ENCODE measurements at places on chromosomes 16 and 17. TPM values are rescaled to one million over a fixed set of nuclear protein-coding genes. Genes with fewer than 3 reads are reported as not detected.

Gene CCL4L2
- not detected for polyA plus RNA-seq

- DNase-seq: no peak
- no peaks in the 10 kb centered on the region for H3K27me3 ChIP-seq
- H3K36me3 ChIP-seq: no peaks in the 10 kb centered on the region
- H3K4me3 ChIP-seq: no peak overlapping the region
- peaks cover 8% of the 10 kb centered on the region for H3K4me1 ChIP-seq
Measured at GRCh38 chr16:85249418-85250146, 137.3 kb upstream of the CIBAR2 start.

Gene GPT2
- polyA plus RNA-seq: 35.4 TPM

Gene CETP
- polyA plus RNA-seq: 0.49 TPM

DNA sequence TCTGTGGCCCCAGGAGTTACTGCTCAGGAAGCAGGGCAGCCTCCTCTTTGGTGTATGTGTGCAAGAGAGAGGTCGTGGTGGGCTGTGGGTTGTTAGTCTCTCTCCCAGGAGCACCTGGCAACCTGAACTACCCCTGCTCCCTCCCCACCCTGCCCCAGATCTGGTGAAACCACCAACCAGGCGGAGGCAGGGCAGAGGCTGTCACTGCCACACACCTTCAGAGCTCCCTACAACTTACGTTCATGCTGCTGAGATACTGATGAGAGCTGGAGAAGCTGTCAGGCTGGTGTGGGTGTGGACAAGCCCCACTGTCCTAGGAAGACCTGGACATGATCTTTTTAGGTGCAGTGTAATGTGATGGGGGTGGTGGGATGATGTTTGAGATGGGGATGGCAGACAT, 24.3 kb downstream of the GOSR2 start:
- no peak overlapping the region for H3K4me3 ChIP-seq
- H3K4me1 ChIP-seq: peaks cover 8% of the 10 kb centered on the region
- no peak for DNase-seq
- no peaks in the 10 kb centered on the region for H3K27me3 ChIP-seq
- H3K36me3 ChIP-seq: no peaks in the 10 kb centered on the region

Gene AIPL1
- not detected for polyA plus RNA-seq

GRCh38 chr16:11835891-11836649, 15.3 kb downstream of the RSL1D1 start:
- peak; percentile 71 for DNase-seq
- H3K27me3 ChIP-seq: no peaks in the 10 kb centered on the region
- peaks cover 32% of the 10 kb centered on the region for H3K36me3 ChIP-seq
- H3K4me1 ChIP-seq: peaks cover 6% of the 10 kb centered on the region

DNA sequence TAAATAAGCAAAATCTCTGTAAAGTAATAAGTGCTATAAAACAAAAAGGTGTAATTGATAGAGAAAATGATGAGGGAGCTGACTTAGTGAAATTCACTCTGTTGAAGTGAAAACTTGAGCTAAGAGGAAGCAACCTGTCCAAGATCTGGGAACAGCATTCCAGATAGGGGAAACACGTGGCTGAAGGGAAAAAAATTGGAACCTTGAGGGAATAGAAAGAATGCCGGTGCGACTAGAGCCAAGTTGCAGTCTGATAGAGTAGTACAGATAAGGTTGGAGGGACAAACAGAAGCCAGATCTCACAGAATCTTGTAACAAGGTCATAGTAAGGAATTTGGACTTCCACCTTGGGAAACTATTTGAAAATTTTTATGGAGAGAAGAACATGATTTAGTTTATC, 623 bp upstream of the DDX52 start:
- peaks cover 5% of the 10 kb centered on the region for H3K4me1 ChIP-seq
- H3K36me3 ChIP-seq: peaks cover 6% of the 10 kb centered on the region
- no peak overlapping the region for H3K27ac ChIP-seq
- peak overlapping the region; percentile 95 for H3K4me3 ChIP-seq
- peak; percentile 12 for DNase-seq

DNA sequence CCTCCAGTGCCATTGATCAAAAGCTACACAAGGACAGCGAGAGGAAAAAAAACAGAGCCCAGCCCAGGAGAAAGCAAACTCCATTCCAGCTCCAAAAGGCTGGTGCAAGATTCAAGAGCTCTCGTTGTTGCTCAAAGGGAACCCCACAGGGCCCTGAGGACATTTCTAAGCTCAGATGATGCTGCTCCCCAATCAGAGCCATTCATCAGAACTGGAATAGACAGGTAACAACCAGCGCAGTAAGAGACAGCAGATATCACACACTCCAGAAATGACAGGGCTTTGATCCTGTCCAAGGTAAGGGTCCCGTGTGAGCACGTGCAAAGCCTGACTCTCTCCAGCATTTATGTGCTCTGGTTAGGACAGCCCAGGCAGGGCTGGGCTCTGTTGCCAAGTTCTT, 20.1 kb downstream of the PMP22 start:
- peak; percentile 12 for DNase-seq
- peaks cover 39% of the 10 kb centered on the region for H3K4me1 ChIP-seq
- H3K36me3 ChIP-seq: no peaks in the 10 kb centered on the region
- no peak overlapping the region for H3K4me3 ChIP-seq
- no peaks in the 10 kb centered on the region for H3K27me3 ChIP-seq

Gene GPR139
- not detected for polyA plus RNA-seq

Gene HAGHL
- polyA plus RNA-seq: 37.0 TPM

DNA sequence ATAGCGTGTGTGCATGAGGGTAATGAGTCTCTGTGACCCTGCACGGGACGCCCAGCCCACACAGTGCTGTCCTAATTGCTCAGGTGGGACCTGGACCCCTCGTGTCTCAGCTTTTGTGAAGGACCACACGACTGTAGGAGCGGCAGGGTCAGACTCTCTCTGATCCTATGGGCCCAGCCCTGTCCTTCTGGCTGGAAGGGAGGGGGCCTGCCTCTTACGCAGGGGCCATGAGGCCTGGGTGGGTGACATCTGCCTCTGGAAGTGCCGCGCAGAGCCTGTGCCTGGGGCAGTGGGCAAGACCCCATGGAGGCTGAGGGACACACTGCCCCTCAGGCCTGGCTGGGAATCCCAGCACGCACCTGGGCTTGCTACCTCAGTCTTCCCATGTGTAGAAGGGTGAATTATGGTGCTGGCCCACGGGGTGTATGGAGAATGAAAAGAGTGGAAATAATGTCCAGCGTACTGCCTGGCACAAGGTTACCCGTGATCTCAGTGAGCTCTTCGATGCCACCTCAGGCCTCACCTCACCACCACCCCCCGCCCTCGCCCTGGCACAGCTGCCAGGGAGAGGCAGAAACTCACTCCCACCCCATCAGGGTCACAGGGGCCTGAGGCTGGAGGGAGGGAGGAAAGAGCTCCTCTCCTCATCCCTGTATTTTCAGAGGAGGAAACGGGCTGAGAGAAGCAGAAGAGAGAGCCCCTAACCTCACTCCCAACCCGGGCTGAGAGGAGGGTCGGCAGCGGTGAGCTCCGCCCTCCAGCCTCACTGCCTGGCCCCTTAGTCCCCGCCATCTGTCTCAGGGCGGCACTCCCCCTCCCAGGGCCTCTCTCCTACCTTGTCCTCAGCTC, 27.1 kb upstream of the DBNDD1 start:
- no peak for DNase-seq
- H3K4me3 ChIP-seq: no peak overlapping the region
- H3K27me3 ChIP-seq: peaks cover 19% of the 10 kb centered on the region
- no peaks in the 10 kb centered on the region for H3K36me3 ChIP-seq
- H3K4me1 ChIP-seq: peaks cover 5% of the 10 kb centered on the region
- no peak overlapping the region for H3K27ac ChIP-seq

Measured in cardiac muscle cell (in vitro differentiated cells and primary cell).